Heart right ventricle (tissue), 16 donors: ENCODE measurements at places on chromosomes 16 and 17. TPM values are rescaled to one million over a fixed set of nuclear protein-coding genes. Genes with fewer than 3 reads are reported as not detected.
A peak's percentile ranks its signal among the peaks of the same experiment; 100 is the strongest.

DNA sequence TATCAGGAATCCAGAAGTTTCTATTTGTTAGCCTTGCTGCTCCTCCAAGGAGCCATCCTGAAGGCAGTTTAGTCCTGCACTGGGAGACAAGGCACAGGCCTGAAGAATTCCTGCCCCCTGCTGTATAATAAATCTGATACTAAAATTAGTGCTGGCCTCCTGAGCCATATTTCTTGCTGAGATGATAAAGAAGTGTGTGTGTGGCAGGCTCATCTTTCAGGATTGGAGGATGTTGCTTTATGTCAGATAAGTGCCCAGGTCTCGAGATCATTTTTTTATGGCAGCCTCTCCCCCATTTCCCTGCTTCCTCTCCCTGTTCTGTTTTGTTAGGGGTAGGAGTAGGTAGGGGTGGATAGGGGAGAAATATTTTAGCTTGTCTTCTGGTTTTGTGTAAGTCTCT lies 26.0 kb downstream of the MSI2 start:
- no peak for DNase-seq

DNA sequence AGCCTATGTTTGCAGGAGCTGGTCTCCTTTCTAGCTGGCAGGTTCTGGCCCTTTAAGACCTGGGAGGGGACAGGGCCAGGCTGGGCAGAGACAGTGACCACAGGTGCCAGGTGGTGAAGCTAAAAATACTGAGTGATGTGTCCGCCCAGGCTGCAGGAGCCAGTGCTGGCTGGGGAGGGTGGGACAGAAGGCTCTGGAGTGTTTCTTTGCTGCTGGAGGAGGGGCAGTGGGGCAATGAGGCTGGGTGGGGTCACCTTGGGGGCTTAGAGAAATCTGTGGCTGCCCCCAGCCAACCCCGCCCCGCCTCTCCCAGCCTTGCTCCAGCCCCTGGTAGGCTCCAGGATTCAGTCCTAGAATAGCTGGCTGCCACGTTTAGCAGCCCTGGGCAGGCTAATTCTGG lies 30.4 kb upstream of the SBK1 start:
- DNase-seq: peak; percentile 64

DNA sequence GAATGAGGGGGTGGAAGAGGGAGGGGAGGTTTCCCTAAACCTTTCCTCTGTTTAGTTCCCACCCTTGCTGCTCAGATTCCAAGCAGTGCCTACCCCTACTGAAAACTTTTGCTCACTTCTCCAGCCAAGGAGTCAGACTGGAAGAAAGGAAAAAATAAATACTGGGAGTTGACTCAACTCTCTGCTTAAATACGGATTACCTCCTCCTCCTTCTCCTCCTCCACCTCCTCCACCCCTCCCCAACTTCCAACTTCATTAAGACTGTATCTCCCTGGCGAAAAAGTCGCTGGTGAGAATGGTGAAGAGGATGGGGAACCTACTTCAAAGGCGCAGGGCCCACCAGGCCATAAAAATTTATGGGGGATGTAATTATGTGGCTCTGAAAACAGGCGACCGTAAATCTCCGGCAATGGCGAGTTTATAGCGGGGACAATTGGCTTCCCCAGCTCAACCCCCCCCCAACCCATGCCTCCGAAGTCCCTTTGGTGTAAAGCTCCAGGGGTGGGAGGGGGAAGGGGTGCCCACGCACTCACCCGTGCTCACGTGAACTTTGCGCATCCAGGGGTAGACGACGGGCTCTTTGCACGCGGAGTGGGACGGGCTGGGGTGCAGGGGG lies 712 bp downstream of the HOXB4 start:
- DNase-seq: no peak

- DNase-seq: peak; percentile 7
Measured at GRCh38 chr16:89041571-89042481, 51.8 kb upstream of the ACSF3 start.

- no peak for DNase-seq
Measured at GRCh38 chr17:59642565-59642964, 22.9 kb downstream of the CLTC start.

GRCh38 chr17:78962345-78962983 lies 17.3 kb downstream of the LGALS3BP start:
- no peak for DNase-seq

GRCh38 chr17:19364699-19365498 lies 2.4 kb upstream of the B9D1 start:
- no peak for DNase-seq

GRCh38 chr16:52921104-52921503 lies 131.6 kb downstream of the CHD9NB start:
- DNase-seq: no peak

DNA sequence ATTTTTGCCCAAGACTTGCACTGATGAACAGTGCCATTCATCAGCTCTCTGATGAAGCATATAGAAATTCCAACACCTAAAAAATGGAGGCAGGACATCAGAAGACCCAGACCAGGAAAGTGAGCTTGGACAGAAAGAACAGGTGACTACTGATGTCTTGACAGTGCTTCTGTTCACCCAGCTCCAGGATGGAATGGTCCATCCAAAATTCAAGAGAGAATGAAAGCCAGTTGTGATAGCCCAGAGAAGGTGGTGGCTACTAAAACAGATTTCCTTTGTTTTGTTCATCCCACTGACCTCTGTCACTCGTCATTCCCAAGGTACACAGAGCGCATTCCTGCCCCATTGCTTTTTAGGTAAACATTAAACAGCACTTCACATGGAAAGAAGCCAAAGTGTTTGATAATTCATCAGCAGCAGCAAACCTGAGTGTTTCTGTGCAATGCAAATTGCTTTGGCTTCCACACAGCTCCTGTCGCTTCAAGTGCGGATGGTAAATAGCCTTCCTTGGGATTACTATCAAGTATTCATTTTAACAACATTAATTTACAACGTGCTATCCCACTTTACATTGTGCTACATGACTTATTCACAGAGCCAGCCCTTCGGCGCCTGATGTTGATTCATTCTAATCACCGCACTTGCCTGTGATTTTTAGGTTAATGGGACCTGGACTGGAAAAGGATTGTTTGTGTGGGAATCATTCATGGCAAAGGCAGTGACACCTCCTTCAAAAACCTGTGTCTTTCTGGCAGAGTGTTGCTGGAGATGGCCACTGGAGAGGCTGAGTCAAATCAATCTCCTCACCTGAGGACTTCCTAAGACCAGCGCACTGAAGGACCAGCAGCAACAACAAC lies 65.1 kb upstream of the TOX3 start:
- DNase-seq: no peak

DNA sequence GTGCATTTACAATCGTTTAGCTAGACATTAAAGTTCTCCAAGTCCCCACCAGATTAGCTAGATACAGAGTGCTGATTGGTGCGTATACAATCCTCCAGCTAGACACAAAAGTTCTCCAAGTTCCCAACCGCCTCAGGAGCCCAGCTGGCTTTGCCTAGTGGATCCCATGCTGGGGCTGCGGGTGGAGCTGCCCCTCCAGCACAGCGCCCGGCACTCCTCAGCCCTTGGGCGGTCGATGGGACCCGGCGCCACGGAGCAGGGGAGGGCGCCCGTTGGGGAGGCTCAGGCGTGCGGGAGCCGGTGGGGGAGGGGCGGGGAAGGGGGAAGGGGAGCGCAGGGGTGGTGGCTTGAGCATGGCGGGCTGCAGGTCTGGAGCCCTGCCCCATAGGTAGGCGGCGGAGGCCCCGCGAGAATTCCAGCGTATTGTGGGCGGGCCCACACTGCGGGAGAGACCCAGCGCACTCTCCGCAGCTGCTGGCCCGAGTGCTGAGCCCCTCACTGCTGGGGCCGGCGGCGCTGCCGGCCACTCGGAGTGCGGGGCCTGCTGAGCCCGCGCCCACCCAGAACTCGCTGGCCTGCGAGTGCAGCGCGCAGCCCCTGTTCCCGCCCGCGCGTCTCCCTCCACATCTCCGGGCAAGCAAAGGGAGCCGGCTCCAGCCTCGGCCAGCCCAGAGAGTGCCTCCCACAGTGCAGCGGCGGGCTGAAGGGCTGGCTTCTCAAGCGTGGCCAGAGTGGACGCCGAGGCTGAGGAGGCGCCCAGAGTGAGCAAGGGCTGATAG lies 907.5 kb downstream of the CDH8 start:
- DNase-seq: peak; percentile 8

Gene ZNF598
- 23.1 TPM for total RNA-seq

Gene SAMD14
- 1.7 TPM for total RNA-seq

Gene KCNJ12
- 8.6 TPM for total RNA-seq

Gene NOS2
- 0.24 TPM for total RNA-seq
